ENCODE measurements at places on chromosomes 7 and 10.
A peak's percentile ranks its signal among the peaks of the same experiment; 100 is the strongest.

GRCh38 chr7:105218215-105218614 lies 170.5 kb downstream of the SRPK2 start:
- DNase-seq, result no peak

DNA sequence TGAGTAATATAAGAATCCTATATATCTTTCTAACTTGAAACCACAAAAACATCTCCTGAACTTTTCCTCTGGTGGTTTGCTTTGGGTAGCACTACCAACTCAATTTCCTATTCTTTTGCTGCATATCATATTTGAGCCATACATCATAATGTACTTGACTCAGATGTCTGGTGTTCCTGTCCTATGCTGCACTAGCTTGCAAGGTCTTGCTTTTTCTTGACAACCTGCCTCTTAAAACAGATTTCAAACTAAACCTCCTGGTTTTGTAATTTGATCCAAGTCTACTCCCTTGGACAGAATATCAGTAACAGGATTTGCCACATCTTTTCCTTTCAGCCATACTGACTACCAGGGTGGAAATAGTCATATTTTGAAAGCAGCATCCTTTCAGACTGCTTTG lies 520.3 kb upstream of the LRRTM3 start:
- DNase-seq, result no peak

- DNase-seq, result no peak
Observed at GRCh38 chr7:106317971-106318370, 33.2 kb upstream of the NAMPT start.

DNA sequence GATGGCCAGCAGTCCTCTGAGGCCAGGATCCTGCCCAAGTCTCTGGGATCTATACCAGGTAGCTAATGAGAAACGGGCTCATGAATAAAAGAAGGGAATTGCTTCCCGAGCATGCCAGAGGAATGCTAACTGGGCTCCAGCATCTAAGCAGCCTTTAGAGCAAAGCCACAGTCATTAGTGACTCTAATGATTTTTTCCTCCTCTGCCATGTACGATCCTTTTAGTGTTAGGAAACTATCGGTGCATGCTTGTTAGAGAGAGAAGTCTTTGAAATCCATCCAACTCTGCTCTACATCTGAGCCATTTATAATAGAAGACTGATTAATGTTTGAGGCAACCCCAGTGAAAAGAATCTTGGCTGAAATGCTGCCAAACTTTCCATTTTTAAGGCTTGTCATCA lies 124.9 kb upstream of the TCERG1L start:
- peak; percentile 91 for DNase-seq
